Psoas muscle (tissue), 8 donors: ENCODE measurements at places on chromosomes 7 and 10. TPM values are rescaled to one million over a fixed set of nuclear protein-coding genes. Genes with fewer than 3 reads are reported as not detected.

MYL10 gene
- total RNA-seq, result not detected

ETV1 gene
- 2.8 TPM for total RNA-seq

LIPM gene
- not detected for total RNA-seq

FZD8 gene
- 5.7 TPM for total RNA-seq

ANKRD2 gene
- 1,055 TPM for total RNA-seq

TMEM184A gene
- 2.8 TPM for total RNA-seq

DNA sequence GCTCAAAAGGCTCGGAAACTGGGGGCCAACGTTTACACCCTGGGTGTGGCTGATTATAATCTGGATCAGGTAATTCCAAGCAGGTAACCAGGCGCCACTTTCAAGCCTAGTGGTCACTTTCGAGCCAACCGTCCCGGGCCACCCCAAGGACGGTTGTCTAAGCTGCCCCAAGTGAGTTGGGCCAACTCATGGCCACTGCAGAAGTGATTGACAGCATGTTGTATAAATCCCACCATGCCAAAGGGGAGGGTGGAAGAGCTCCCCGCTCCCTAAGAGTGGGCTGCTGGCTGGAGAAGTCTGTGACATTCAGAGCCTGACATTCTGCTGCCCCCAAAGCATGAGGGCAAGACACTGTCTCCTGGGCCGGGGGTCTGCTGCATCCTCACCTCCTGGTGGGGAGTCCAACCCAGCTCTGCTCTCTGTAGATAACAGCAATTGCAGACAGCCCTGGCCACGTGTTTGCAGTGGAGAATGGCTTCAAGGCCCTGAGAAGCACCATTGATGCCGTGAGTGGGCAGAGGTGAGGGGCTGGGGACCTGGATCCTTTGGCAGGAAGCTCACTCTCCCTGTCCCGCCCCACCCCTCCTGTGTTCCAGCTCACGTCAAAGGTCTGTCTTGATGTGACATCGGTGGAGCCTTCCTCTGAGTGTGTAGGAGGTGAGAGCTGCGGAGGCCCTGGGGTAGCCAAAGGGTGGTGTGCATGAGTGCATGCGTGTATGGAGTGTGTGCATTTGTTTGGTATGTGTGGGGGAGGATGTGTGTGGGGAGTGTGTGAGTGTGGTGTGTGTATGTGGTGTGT lies 10.8 kb downstream of the ANTXRL start:
- DNase-seq, result no peak

- no peak for DNase-seq
Measured at GRCh38 chr7:382043-382400, 92.1 kb downstream of the FOXL3 start.

- DNase-seq, result no peak
Measured at GRCh38 chr7:32275216-32276009, 205.2 kb upstream of the PDE1C start.

- DNase-seq, result no peak
Measured at GRCh38 chr10:88804083-88804812, 1.7 kb downstream of the LIPM start.

DNA sequence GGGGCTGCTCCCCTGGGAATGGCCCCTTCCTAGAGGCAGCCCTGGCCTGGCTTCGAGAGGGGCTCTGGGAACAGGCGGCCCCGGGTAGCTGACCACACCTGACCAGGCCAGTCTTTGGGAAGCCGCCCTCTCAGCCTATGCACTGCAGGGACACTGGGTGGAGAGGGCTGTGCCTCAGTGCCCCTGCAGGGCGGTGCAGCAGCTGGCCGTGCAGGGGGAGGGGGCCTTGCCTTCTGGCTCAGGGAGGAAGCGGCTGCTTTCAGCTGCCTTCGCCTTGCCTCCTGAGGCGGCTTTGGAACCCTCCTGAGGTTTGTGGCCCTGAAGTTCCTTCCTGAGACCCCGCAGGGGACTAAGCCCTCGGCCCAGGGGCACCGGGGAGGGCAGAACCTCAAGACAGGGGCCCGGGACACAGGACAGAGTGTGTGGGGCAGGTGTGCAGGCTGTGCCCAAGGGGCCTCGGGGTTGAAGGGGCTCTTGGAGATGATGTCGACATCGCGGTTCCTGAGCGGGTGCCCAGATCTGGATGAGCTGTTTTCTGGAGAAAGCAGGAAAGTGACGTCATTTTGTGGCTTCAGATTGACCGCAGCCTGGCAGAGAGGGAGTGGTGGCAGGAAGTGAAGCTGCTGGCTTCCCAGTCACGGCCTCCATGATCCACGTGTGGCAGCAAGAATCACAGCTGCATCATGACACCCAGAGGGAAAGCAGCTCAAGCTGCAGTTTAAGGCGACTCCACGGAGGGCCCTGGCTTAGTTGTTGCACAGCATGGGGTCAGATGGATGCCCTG lies 17.7 kb downstream of the ADAM8 start:
- peak; percentile 91 for DNase-seq

DNA sequence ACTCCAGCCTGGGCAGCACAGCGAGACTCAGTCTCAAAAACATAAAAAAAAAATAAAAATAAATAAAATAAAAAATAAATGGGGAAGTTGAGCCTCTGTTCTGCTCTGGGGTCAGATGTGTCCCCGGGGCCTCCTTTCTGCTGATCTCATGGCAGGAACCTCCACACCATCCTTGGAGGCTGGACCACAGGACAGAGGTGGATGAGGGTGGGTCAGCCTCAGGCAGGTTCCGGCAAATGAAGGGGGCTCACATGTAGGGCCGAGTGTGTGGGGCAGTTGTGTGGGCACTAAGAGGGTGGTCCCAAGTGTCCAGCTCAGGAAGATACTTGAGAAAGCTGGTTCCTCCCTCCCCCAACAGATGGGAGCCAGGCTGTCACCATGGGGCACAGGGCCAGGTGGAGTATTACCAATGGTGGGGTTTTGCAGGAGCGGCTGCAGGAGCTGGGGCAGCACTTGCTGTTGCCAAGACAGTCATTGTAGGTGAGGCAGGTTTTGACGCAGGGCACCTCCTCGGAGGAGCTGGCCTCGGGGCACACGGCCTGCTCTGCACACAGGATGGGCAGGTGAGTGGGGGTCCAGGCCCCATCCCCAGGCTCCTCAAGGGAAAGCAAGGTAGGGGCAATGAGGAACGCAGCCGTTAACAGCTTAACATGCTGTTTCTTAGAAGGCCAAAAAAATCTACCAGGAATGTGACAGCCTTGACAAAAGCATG lies 13.9 kb upstream of the TBRG4 start:
- no peak for DNase-seq

DNA sequence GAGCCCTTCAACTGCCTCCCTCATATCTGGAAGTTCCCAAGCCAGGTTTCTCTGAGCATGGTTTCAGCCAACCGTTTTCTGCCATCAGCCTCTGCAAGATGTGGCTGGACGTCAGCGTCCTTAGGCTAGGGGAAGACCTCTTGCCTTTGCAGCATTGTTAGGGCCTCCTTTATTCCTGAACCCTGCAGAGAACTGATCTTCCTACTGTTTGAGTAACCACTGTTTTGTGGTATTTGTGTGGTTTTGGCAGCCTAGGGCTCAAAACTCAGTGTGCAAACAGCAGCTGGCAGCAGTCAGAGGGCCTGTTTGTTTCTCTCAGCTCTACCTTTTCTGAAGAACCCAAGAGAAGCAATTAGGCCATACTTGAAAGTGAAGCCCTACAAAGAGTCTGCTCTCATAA lies 83.4 kb upstream of the SEMA3E start:
- DNase-seq, result no peak

DNA sequence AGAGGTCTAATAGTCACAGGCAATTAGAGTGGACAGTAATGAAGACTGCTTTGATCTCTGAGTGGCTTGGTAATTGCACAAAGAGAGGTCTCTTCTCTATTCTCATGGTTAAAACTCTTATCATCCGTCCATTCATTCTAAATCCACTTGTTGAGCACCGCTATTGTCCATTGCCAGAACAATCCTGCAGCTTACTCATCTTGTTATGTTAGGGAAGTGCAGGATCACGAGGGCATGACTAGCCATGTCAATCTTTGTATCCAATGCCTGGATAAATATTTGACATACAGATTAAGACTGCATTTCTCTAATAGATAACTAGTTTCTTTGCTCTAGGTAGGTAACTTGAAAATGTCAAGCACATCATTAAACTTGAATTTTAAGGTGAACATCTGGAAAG lies 14.9 kb downstream of the SFTPD start:
- DNase-seq, result no peak
